ENCODE measurements at places on chromosomes 1 and 21.

DNA sequence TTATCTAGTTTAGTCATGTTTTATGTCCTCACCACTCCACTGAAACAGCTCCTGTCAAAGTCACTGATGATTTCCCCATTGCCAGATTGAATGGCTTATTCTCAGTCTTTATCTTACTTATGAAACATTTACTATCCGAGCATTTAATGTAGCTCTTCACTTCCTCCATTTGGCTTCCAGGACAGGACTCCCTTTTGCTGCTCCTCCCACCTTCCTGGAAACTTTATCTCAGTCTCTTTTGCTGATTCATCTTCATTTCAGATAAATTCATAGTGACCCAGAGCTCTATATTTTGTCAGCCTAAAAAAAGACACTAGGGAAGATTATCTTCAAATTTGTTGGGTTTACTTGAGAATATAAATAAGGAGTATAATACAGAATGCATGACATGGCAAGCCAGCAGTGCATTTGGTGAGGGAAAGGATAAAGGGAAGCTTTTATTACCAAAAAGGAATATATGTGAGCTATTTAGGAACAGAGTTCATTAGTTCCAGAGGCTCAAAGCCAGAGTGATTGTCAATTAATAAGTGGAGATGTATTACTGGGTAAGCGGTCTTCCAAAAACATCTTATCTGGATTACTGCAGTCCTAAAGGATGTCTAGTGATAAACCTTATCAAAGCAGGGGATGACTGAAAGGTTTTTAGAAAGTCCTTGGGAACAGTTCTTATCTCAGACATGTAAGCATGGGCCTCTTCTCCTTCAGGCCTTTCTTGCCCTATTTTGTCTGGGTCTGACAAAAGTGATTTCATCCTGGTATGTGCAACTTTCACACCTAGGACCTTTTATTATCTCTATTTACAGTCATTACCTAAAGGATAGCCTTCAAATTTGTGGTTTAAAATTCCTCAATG, 25.6 kb downstream of the IL23R start:
- no peak for DNase-seq

DNA sequence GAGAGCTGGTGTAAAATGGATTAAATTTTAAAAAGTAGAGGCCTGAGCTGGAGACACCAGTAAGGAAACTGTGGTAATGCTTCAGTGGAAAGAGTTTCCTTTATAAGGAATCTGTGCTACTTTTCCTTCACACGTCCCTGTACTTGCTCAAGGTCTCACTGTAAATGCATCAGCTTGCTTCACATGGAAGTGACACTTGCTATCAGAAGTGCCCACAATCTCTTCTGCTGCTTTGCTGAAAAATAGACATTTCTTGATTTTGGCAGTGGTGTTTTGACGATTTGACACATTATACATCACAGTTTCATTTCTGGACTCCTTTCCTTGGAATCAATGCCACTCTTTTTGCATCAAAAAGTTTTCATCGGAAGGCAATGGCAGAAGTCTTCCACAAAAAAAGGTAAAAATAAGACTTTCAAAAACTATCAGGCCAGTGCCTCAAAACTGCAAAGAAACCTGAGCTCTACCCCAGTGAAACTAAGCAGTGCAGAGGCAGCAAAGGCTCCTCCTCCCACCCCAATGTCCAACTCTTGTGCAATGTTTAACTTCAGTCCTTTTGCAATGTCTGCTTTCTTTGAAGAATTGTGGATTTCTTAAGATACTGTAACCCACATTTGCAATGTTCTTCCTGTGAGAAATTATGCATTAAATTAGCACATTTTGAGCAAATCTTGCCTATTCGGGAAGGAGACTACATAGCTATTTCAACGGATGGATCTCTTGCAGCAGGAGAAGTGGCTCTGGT, 18.4 kb upstream of the TSPAN2 start:
- peak; percentile 59 for DNase-seq

DNA sequence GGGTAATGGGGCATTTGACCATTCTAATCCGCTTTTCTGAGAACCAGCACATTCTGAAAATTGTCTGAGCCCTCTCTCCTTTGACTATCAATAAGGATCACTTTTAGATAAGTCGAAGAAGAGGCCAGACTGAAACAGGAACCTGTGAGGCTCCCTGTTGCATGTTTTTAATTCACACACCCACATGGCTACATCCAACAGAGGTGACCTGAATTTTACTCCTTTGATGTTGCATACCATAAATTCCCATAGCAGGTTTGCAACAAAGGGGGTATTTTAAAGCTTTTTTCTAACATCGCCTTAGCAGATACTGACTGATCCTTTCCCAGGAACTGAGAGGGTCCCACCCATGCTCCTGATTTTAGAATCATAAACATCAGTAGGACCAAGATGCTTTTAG, 450.8 kb downstream of the USP25 start:
- DNase-seq: no peak

DNA sequence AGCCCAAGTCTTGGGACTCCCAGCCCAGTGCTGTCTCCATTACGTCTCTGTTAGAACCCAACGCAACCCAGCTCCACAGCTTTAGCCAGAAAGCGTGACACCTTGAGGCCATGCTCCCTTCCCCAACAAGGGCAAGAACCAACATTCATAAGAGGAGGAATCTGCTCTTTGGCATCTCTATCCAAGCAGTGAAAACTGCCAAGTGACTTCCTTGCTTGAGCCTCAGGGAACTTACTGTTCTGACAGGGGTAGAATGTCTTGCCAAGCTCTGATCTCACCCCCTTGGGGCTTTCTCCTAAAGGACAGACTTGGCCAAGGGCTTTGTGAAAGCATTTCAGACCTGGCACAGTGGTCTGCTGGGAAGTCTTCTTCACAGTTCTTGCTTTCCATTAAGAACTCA, 56.6 kb downstream of the SYT6 start:
- DNase-seq: no peak

DNA sequence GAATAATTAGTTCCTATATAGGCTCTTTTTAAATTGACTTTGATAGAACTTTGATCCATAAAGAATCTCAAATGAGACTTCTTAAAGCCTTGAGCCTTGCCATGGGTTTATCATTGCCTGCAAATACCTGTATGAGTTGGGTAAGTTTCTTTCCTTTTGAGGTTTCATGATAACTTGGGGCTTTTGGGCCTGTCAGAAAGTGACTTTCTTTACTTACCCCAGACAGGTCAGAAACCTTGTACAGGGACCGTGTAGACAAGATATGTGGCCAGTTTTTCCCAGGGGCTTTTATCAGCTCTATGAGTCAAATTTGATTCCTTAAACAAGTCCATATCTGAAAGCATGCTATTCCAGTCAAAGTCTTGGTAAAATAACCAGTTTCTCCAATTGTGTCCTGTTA, 17.3 kb downstream of the KCTD3 start:
- no peak for DNase-seq

DNA sequence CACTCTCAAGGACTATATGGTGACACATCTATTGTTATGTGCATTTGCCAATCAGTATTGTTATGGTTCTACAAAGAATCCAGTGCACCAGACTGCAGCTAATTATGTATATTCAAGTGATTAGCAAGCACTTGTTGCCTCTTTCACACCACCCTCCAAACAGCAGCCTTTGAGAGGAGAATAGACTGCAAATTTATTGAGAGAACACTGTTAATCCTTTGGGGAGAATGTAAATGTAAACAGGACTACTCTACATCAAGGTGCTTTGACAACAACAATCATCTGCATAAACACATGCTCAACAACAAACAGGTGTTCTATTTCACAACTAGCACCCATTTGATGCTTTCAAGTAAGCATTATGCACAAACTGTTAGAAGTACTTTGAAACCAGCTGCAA, 117.4 kb downstream of the AKT3 start:
- no peak for DNase-seq

DNA sequence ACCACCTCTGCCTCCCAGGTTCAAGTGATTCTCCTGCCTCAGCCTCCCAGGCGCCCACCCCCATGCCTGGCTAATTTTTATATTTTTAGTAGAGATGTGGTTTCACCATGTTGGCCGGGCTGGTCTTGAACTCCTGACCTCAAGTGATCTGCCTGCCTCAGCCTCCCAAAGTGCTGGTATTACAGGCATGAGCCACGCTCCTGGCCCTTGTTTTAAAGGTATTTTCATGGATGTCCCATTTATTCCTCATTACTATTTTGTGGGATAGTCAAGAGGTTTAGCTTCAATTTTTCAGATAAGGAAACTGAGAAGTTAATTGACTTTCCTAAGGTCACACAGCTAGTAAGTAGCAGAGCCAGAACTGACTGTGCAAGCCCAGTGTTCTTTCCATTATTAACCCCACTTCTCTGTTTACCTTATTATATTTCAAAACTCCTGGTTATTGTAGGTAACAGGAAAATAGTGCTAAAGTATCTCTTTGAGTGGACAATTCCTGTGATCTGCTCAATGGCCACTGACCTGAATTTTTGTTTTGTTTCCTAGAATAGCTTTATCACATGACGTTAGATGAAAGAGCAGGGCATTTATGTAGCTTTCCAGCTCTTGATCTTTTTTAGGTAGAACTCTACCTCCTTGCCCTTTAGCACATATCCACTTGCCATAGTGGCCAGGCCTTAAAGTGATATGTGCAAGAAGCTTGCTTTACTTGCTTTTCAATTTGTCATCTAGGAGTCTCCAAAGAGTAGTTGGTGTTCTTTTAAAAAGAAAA, 13.6 kb downstream of the ZYG11B start:
- no peak for DNase-seq

DNA sequence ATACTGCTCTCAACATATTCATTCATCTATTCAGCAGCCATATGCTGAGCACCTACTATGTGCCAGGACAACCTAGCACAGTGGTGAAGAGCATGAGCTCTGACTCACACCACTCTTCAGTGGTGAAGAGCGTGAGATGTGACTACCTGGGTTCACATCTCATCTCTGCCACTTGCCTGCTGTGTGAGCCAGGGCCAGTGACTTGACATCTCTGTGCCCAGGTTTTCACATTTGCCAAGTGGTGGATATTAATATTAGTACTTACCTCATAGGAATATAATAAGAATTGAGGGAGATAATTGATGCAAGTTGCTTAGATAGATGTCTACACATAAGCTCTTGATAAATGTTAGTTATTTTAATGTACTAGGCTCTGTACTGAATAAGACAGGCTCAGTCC, 488.9 kb downstream of the PTPRU start:
- no peak for DNase-seq

GRCh38 chr1:245304698-245305097, 149.9 kb downstream of the KIF26B start:
- no peak for DNase-seq

DNA sequence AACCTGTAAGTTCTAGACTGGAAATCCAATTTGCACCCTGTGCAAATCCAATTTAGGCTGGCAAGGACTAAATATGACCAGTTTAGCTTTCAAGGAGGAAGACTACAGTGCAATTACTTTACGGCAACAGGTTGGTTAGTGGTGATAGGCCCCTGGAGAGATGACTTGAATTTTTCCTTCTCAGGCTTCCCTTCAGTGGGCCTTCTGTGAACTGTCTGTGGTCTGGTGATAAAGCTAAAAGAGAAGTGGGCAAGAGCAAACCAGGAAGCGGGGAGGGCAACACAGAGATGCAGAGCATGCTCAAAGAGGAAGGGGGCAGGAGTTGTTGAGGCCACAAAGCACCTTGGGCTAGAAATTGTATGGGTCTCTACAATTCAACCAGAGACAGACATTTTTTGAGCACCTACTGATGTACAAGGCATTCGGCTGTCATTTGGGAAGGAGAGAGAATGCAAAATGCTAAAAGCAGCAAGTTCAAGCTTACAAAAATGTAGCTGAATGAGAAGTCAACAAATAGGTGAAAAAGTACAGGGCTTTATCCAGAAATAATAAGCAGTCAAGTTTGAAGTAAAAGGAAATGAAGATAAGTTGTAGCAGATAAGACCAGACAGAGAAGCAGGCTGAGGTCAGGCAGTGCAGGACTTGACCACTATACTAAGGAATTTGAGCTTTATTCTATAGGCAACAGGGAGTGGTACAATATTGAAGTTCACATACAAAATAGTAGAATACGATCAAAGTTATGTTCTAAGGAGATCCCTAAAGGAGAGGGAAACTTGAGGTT, 23.9 kb downstream of the INPP5B start:
- DNase-seq: no peak

GRCh38 chr1:168199056-168199455, 20.3 kb downstream of the TIPRL start:
- no peak for DNase-seq

DNA sequence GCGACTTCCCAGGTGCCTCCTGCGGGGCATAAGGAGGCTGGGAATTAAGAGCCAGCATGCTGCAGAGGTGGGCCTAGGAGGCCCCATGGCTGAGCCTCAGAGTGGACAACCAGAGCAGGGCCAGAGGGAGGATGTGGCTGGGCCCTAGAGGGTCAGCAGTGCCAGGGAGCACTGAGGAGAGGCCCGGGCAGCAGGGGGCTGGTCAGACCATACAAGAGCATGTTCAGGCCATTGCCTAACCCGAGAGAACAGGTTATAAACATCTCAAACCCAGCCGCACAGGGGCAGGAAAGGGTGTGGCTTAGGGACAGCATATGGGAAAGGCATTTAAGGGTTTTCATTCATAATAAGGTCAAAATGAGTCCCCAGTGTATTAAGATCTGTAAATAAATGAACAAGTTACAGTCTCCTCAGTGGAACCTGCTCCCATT, 51.1 kb downstream of the IER5 start:
- no peak for DNase-seq

DNA sequence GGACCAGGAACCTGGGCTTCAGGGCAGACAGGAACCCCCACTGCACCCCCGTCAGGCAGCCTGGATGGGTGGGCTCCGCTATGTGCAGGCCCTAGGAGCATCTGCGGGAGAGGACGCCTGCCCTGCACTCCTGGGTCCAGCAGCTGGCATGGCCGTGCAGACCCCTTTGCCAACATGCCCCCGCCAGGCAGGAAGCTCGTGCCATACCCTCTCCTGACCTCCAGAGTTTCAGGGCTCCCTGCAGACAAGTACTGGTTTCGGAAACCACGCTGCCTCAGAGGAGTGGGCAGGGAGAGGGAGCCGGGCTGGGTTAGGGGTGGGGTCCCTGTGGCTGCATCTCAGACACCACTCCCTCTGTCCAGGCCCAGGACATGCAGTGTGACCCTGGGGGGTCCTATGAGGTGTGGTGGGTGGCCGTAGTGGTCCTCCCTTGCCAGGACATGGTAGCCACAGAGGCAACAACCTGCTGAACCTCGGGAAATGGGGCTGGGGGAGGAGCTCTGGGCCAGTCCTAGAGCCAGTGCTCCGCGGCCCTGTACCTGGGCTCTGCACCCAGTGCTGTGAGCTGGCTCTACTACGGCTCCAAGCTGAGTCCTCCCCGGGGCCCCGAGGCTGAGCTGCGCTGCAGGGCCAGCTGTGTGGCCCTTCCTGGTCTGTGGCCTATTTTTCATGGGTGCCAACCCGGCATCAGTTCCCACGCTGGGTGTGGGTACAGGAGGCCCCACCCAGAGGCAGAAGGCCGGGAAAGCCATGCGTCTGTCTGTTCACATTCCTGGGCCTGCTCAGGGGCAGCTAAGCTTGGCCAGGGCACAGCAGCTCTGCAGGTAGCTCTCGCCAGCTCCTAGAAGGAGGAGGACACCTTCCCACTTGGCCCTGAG, 1.4 kb downstream of the PLEKHN1 start:
- no peak for DNase-seq

- no peak for DNase-seq
These were observed 16.7 kb downstream of the PRDM16 start for GRCh38 chr1:3085721-3086120.

GRCh38 chr1:41733725-41734124, 185.0 kb downstream of the HIVEP3 start:
- DNase-seq: no peak

Measured in small intestine (tissue), 16 donors.